Naive B cell (primary cell): ENCODE measurements at places on chromosomes 2 and 18.

DNA sequence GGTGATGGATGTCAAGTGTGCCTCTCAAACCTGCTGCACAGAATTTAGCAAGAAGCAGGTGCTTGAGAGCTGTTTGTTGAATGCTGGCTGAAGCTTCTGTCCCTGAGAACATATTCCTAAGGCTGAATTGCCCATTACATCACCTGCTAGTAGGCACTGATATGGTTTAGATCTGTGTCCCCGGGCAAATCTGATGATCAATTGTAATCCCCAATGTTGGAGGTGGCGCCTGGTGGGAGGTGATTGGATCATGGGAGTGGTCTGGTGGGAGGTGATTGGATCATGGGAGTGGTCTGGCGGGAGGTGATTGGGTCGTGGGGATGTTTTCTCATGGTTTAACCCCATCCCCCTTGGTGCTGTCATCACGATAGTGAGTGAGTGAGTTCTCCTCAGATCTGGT is 128.0 kb downstream of the HRH4 start:
- no peaks in the 10 kb centered on the region for H3K4me1 ChIP-seq
- H3K27ac ChIP-seq: no peak overlapping the region
- no peaks in the 10 kb centered on the region for H3K36me3 ChIP-seq
- H3K4me3 ChIP-seq: no peak overlapping the region
- H3K27me3 ChIP-seq: peaks cover 6% of the 10 kb centered on the region

DNA sequence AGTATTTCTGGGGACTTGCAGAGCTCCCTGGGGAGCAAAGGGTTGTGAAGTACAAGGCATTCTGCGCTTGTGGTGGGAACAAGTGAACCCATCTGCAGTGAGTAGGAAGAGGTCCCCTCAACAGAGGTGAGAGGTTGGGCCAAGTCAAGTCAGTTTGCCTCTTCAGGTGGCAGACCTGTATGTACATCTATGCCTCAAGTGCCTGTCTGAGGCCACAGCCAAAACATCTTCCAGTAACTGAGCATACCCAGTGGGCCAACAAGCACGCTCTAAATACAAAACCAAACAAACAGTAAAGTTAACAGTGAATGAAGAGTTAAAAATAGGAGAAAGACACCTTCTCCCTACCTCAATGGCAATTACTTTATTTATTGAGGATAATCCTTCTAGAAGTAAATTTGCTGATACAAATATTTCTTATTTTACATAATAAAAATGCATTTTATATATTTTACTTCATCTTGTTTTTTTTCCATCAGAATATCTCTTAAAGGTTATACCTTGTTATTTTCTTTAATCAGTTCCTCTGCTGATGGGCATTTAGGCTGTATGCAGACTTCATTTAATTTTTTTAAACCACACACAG is 2.5 kb downstream of the GYPC start:
- peaks cover 2% of the 10 kb centered on the region for H3K36me3 ChIP-seq
- peak overlapping the region; percentile 93 for H3K4me3 ChIP-seq
- peaks cover 77% of the 10 kb centered on the region for H3K4me1 ChIP-seq

DNA sequence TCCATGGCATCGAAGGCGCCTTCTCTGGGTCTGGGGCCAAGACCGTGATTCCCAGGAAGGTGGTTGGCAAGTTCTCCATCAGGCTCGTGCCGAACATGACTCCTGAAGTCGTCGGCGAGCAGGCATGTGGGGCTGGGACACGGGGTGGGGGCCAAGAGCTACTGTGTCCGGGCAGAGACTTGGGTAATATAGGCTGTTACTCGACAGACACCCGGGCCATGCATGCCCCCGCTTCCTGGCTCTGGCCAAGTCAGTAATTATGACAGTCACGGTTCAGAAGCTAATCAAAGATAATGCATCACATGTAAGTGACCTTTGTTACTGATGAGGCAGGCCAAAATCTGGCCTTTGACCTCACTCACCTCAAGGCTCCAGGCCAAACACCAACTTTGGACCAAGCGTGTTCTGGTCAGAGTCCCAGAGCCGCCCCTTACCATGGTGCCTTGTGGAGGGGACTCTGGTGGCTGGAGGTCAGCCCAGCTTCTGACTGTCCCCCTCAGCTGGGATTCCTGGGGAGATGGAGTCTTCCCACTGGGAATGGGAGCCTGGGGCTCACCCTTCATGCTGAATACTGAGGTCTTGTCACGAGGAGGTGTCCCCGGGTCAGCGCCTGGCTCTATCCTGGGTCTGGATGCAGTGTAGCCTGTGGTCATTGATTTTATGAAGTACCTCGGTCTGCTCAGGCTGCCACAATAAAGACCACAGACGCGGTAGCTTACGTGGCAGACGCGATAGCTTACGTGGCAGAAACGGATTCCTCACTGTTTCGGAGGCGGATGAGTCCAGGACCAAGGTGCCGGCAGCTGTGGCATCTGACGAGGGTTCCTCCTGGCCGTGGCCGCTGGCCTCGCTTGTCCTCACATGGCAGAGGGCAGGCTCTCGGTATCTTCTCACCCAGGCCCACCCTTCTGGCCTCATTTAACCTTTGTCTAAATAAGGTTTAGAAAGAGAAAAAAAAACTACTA is 17.7 kb upstream of the CNDP1 start:
- H3K4me3 ChIP-seq: no peak overlapping the region
- no peak for DNase-seq
- no peaks in the 10 kb centered on the region for H3K27me3 ChIP-seq
- peaks cover 46% of the 10 kb centered on the region for H3K36me3 ChIP-seq

GRCh38 chr2:109387778-109388469 is 225.8 kb downstream of the SEPTIN10 start:
- no peaks in the 10 kb centered on the region for H3K27me3 ChIP-seq
- H3K4me3 ChIP-seq: no peak overlapping the region
- H3K4me1 ChIP-seq: no peaks in the 10 kb centered on the region

GRCh38 chr18:76619621-76620315 is 124.7 kb upstream of the ZNF516 start:
- H3K27me3 ChIP-seq: peaks cover 39% of the 10 kb centered on the region
- peaks cover 8% of the 10 kb centered on the region for H3K4me1 ChIP-seq
- no peak overlapping the region for H3K4me3 ChIP-seq
- no peak overlapping the region for H3K27ac ChIP-seq
- H3K36me3 ChIP-seq: no peaks in the 10 kb centered on the region
- no peak for DNase-seq

DNA sequence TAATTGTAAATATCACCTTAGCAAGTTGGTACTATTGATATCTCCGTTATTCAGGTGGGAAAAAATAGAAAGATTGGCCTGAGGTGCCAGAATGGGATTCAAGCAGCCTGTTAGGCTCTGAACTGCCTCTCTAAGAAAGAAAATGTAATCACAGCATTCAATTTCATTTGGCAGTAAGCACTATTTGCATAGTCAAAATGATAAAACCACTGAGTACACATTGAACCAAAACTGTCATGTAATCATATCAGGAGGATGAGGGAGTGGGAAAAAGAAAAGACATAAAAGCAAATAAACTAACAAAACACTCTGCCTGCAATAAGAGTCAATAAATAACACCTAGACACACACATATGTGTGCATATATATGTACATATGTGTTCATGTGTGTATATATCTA is 103.9 kb upstream of the TACR1 start:
- no peaks in the 10 kb centered on the region for H3K4me1 ChIP-seq
- H3K36me3 ChIP-seq: no peaks in the 10 kb centered on the region
- H3K27ac ChIP-seq: no peak overlapping the region

- H3K4me1 ChIP-seq: peaks cover 10% of the 10 kb centered on the region
- DNase-seq: no peak
- H3K27ac ChIP-seq: no peak overlapping the region
- no peaks in the 10 kb centered on the region for H3K27me3 ChIP-seq
- H3K4me3 ChIP-seq: no peak overlapping the region
These were observed 198.2 kb downstream of the PTGR3 start for GRCh38 chr18:75010689-75011088.
